Osteoblast (primary cell): ENCODE measurements at places on chromosomes 13 and 19. TPM values are rescaled to one million over a fixed set of nuclear protein-coding genes. Genes with fewer than 3 reads are reported as not detected.

The NRTN gene
- total RNA-seq: not detected in 2 replicates

The ZNF536 gene
- not detected in 2 replicates for total RNA-seq

The ZNF616 gene
- 9.8 and 12.7 TPM in 2 replicates for total RNA-seq

The TEX101 gene
- total RNA-seq: not detected in 2 replicates

The GNG7 gene
- 0.29 and 0.72 TPM in 2 replicates for total RNA-seq

The CYP4F2 gene
- total RNA-seq: not detected in 2 replicates

The MATK gene
- total RNA-seq: not detected in 2 replicates

The ZNF714 gene
- total RNA-seq: 5.1 and 5.6 TPM in 2 replicates

The ZNF730 gene
- 0.72 and 1.2 TPM in 2 replicates for total RNA-seq

The CABP5 gene
- not detected in 2 replicates for total RNA-seq

The GPC6 gene
- 77.8 and 98.1 TPM in 2 replicates for total RNA-seq

The PABPC3 gene
- total RNA-seq: under 0.01 and 0.29 TPM in 2 replicates

The NAPSA gene
- total RNA-seq: under 0.01 and 0.29 TPM in 2 replicates

The TMEM143 gene
- 4.3 and 4.7 TPM in 2 replicates for total RNA-seq

The KCNC3 gene
- under 0.01 TPM in 1 of 2 replicates, not detected in the other for total RNA-seq

The LRG1 gene
- not detected in 2 replicates for total RNA-seq

The IGFL2 gene
- not detected in 2 replicates for total RNA-seq

The FCGBP gene
- under 0.01 TPM in 2 replicates for total RNA-seq

The INSL3 gene
- not detected in 2 replicates for total RNA-seq

The VSTM2B gene
- not detected in 2 replicates for total RNA-seq

The SIRT2 gene
- 76.9 and 77.4 TPM in 2 replicates for total RNA-seq

The ICAM1 gene
- total RNA-seq: 25.6 and 35.5 TPM in 2 replicates

The DIAPH3 gene
- 8.3 TPM in 2 replicates for total RNA-seq

The CEBPG gene
- 31.5 and 35.5 TPM in 2 replicates for total RNA-seq

The GDF15 gene
- 61.6 and 74.2 TPM in 2 replicates for total RNA-seq

The FBXO27 gene
- 4.7 and 5.0 TPM in 2 replicates for total RNA-seq

The ZNF541 gene
- total RNA-seq: under 0.01 TPM in 2 replicates

The DBP gene
- total RNA-seq: 14.5 and 18.3 TPM in 2 replicates

The PLVAP gene
- total RNA-seq: not detected in 2 replicates

The PNMA8A gene
- 2.1 and 2.2 TPM in 2 replicates for total RNA-seq

The LAIR2 gene
- not detected in 2 replicates for total RNA-seq

The ARID3A gene
- 19.4 and 21.7 TPM in 2 replicates for total RNA-seq

The GZMM gene
- total RNA-seq: under 0.01 TPM in 1 of 2 replicates, not detected in the other

The IZUMO2 gene
- not detected in 2 replicates for total RNA-seq

The SPINT2 gene
- 1.8 and 2.2 TPM in 2 replicates for total RNA-seq
